Cardiac septum (tissue), 1 donor: ENCODE measurements at places on chromosomes 5 and 9. TPM values are rescaled to one million over a fixed set of nuclear protein-coding genes. Genes with fewer than 3 reads are reported as not detected.
A peak's percentile ranks its signal among the peaks of the same experiment; 100 is the strongest.

DNA sequence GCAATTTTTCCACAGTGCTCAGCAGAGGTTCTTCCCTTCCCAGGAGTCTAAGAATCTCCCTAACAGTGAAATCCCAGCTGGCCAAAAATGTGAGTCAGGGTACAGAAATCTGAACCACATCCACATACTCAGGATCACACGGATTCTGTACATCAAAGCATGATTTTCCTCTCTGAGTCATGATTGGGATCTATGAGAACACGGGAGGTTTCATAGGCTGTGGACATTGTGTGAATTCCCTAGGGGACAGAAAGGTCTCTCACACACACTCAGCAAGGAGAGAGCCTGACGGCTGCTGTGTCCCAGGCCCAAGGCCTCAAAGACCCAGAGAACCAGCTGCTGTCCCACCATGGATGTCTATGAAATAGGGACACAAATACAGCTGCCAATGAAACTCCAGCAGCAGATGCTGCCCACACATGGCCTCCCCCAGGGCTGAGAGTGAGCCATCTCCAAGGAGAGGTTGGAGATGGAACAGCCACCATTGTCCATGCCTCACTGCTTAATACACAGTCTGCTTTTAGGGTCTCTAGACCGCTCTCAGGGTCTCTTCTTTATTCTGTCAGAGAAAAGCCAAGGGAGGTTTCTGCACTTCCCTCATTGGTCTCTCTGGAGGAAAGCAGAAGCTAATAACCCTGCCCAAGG lies 102.7 kb downstream of the ADAMTS12 start:
- DNase-seq, result no peak

DNA sequence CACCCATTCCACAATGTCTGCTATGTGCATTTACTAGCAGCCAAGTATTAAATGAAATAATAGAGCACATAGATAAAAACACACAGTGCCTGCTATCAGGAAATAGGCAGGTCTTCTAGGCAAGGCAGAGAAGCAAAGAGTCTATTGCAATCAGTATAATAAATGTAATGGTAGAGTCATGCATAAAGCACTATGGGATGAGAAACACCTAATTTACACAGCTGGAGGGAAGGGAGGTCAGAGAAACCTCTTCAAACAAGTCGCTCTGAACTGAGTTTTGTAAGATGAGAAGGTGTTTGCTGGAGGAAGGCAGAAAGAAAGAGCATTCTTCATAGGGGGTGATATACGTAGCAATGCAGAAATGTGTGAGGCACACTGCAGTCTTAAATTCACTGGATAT lies 341.0 kb upstream of the DMAC1 start:
- DNase-seq, result no peak

DNA sequence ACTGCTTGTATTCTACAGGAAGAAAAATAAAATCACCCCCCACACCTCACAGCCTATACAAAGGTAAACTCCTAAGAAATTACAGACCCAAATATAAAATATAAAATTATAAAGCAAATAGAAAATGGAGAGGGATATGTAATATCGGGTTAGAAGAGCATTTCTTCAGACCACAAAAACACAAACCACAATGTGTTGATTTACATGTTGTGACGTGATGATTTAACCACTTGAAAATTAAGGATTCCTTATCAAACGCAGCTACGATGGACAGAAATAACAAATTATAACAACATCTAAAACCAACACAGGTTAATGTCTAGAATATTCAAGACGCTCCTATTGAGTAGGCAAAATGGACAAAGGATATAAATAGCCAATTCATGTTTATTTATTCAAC lies 26.3 kb downstream of the SSBP2 start:
- DNase-seq, result no peak

DNA sequence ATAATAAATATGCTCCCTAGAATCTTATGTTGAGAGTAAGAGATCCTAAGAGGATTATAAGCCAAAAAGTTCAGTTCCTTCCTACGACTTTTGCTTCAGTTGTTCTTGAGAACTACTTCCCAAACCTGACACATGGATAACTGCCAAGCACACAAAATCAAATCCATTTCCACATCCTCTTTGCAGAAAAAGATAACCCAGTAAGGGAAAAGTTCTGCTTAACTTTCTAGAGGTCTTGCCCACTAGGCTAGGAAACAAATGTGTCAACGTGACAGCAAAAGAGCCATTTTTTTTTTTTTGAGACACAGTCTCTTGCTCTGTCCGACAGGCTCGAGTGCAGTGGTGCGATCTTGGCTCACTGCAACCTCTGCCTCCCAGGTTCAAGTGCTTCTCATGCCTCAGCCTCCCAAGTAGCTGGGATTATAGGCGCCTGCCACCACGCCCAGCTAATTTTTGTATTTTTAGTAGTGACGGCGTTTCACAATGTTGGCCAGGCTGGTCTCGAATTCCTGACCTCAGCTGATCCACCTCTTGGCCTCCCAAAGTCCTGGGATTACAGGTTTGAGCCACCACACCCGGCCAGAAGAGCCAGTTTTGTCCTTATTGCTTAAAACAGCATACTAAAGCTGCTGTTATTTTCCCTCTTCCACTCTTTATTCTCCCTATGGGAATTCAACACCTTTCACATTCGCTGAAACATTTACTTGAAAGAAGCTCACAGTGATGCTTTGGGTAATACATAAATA lies 24.2 kb downstream of the CSNK1A1 start:
- no peak for DNase-seq

GRCh38 chr9:20884985-20885593 lies 146.4 kb downstream of the HACD4 start:
- DNase-seq, result no peak

GRCh38 chr9:68932458-68932857 lies 81.5 kb downstream of the PRKACG start:
- DNase-seq, result no peak

GRCh38 chr5:78648359-78649210 lies at the start of gene LHFPL2:
LHFPL2 (minus strand) TSS chr5:78648772; CDS start chr5:78510213, 138,559 bp downstream.
- DNase-seq, result peak; percentile 85

- no peak for DNase-seq
These were observed 444.7 kb downstream of the TLE1 start for GRCh38 chr9:81244631-81245030.

GRCh38 chr9:91834740-91835139 lies 115.3 kb downstream of the ROR2 start:
- no peak for DNase-seq

DNA sequence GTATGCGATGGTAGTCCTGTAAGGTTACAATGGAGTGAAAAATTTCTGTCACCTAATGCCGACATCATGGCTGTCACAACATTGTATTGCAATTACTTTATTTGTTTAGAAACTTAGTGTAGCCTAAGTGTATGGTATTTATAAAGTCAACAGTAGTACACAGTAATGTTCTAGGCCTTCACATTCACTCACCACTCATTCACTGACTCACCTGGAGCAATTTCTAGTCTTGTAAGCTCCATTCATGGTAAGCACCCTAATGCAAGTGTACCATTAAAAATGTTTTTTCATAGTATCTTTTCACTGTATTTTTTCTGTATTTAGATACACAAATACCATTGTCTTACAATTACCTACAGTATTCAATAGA lies 58.5 kb downstream of the ATP10B start:
- no peak for DNase-seq

DNA sequence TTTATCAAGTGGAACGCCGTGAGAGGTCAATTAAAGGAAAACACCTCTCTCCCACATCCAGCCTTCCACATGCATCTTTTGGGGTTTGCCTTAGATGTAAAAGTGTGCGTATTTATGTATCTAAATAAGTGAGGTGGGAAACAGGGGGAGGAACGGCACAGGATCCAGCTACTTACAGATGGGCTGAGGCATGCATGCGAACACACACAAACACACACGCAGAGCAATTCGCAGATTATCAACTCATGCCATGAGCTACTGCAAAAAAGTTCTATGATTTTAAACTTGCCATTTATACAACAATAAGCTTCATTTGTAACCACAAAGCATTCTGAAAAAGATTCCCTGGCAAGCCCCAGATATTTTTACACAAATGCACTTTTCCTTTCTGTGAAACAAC lies 242.1 kb downstream of the BNC2 start:
- DNase-seq, result no peak

DNA sequence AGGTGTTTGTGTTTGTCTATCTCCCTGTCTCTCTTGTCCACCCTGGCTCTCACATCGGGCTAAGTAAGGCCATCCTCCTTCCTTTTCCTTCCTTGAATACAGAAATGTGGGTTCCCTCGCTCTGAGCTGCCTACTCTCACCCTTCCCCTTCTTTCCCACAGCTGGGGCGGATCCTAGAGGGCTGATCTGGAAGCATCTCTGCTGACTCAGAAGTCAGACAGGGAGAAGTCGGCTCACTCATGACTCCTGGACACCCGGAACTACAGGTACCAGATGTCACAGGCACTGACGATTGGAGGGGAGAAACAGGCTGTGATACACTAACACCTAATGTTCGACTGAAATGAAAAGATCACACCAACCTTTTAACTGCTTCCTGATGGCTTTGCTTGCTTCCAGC lies 41.3 kb downstream of the PTPN3 start:
- DNase-seq, result no peak

DNA sequence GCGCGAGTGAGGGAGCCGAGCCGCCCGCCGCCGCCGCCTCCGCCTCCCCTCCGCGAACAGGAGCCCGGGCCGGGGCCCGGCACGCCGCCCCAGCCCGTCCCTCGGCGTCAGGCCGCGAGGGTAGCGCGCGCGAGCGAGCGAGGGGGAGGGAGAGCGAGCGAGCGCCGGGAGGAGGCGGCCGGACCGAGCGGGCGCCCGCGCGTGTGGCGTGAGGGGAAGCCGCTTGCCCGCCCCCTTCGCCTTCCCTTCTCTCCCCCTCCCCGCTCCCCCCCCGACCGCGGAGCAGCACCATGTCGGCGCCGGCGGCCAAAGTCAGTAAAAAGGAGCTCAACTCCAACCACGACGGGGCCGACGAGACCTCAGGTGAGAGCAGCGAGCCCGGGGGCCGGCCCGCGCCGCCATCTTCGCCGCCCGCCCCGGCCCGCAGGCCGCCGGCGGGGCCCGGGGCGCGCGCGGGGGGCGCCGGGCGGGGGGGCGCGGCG lies 312 bp downstream of the SET start:
- peak; percentile 76 for DNase-seq

DNA sequence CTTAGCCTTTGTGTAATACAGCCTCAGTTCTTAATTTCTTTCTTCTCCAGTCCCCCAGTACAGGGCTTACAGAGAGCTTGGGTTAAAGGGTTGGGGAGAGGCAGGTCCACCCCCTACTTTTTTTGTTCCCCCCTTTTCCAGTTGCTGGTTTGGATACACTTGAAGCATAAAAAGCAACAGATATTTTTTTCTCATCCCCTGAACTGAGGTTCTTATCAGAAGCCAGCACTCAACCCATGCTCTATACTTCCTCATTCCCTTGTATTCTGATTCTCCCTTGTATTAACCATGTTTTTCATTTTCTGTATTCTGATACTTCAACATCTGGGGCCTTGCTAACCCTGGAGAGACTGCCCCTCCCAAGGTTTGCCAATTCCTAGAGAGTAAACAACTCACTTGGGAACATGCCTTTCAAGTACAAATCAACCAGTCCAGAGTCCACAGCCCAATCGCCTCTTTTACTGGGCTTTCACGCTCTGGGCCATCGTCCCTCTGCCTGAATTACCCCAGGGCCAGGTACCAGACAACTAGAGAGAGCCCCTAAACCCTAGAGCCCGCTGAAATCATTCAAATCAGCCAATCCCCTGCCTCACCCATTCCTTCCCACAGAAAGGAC lies 333.4 kb upstream of the PUM3 start:
- no peak for DNase-seq

- no peak for DNase-seq
These were observed 13.3 kb upstream of the BTNL3 start for GRCh38 chr5:180975338-180975737.

DNA sequence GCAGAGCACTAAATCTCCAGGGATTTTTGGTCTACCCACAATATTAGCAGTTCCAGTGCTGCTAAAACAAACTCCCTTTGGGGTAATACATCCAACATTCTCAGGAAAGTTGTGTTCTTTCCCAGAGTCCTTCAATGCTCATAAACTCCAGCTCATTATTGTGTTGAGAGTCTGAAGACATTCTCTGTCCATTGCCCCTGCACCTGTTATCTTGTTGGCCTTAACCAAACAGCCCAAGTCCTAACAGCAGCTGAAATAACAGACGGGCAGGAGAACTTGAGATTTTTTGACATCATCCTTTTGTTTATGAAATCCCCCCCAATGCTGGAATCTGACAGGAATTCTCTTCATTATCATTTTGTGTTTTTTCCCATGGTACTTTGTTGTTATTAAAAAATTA lies 110.8 kb downstream of the PAPPA start:
- DNase-seq, result no peak

DNA sequence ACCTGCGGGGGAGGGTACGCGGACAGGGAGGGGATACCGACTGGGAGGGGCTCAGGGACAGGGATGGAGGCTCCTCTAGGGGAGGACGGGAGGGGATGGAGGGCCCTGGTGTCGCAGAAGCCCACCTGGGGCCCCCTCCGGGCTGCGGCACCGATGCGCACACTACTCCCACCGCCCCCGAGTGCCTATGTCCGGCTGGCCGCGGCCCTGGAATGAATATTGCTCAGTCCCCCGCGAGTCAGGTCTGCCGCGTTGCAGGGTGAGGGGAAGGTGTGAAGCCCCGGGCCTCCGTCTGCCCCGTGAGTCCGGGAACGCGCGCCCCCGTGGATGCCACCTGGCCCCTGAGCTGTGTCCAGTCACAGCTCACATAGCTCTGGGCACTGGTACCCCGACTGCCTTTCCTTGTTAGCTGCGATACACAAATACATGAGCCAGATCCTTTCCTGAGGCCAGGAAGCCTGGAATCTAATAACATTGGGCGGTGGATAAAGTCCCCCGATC lies 44.5 kb upstream of the PRSS3 start:
- no peak for DNase-seq

- no peak for DNase-seq
These were observed 2.5 kb downstream of the CENPP start for GRCh38 chr9:92328225-92328624.

DNA sequence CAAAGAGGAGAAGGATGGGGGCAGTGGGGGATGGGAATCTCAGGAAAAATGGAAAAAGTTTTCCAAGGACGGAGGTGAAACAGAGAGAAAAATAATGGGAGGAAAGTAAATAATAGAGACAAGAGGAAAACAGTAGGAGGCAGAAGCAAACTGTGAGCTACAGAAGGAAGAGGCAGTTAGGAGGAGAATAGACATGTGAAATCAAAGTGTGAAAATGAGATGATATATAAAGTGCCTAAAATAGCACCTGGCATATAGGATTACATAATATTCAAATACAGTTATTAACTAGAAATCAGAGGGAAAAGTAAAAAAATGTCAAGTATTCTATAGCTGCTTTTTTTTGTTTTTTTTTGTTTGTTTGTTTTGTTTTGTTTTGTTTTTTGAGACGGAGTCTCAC lies 44.0 kb upstream of the PLIN2 start:
- DNase-seq, result no peak

- no peak for DNase-seq
These were observed 213.4 kb downstream of the HSPA4 start for GRCh38 chr5:133265257-133265656.

- DNase-seq, result no peak
These were observed 74.1 kb upstream of the BASP1 start for GRCh38 chr5:17143335-17143734.

- no peak for DNase-seq
These were observed 8.0 kb downstream of the SPARC start for GRCh38 chr5:151678713-151679112.

- DNase-seq, result no peak
These were observed 52.3 kb downstream of the STK32A start for GRCh38 chr5:147287110-147287509.

The ECM2 gene
- total RNA-seq, result 8.0 TPM

The ARSI gene
- total RNA-seq, result 0.38 TPM

The KIF12 gene
- total RNA-seq, result not detected

The LCN1 gene
- total RNA-seq, result not detected

The ALDOB gene
- 0.13 TPM for total RNA-seq

The TTC33 gene
- 19.1 TPM for total RNA-seq

The CCNO gene
- 0.22 TPM for total RNA-seq

The DPM2 gene
- total RNA-seq, result 14.9 TPM

The PPP3R2 gene
- total RNA-seq, result not detected

The PCDHA6 gene
- 0.11 TPM for total RNA-seq
